ENCODE measurements at places on chromosomes 11 and 22. TPM values are rescaled to one million over a fixed set of nuclear protein-coding genes. Genes with fewer than 3 reads are reported as not detected.

Gene TSGA10IP
- total RNA-seq, result not detected

Gene OR4D5
- total RNA-seq, result not detected

Gene RAG2
- total RNA-seq, result not detected

Gene EI24
- 22.8 TPM for total RNA-seq

Gene TSPAN18
- total RNA-seq, result 25.3 TPM

Gene SLC22A25
- not detected for total RNA-seq

Gene RBMXL2
- total RNA-seq, result not detected

Gene CHRDL2
- not detected for total RNA-seq

Gene KRTAP5-2
- total RNA-seq, result not detected
